ENCODE measurements at places on chromosomes 11 and 22.
A peak's percentile ranks its signal among the peaks of the same experiment; 100 is the strongest.

GRCh38 chr11:133713406-133713805, 131.9 kb downstream of the SPATA19 start:
- no peak for DNase-seq

DNA sequence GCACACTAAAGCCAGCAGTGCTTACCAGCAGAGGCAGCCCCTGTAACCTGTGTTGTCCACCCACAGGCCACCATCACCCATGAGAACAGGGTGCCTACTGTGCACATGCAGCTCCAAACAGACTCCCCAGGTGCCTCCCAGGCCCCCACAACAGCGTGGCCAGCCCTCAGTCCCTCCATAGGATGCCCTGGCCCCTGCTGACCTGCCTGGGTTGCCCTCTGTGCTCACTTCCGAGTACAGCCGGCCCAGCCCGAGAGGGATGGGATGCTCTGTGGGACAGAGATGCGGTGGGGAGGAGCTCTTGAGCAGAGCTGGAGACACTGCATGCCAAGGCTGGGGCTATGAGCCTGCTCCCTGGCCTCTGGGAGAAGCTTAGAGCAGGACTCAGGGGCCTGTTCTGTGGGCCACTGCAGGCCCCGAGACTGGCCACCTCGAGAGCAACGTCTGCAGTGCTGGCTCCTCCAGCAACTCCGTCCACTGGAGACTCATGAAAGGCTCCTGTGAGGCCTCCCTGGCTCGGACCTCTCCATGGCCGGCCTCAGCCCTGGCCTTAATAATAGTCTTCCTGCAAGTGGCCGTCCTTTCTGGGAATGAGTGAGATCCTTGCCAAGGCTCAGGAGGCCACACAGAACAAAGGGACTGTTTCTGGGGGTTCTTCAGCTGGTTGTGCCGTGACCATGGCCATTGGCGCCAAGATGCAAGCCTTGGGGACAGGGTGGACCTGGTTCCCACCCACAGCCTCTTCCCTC, 27.0 kb downstream of the FADS2 start:
- DNase-seq: no peak

DNA sequence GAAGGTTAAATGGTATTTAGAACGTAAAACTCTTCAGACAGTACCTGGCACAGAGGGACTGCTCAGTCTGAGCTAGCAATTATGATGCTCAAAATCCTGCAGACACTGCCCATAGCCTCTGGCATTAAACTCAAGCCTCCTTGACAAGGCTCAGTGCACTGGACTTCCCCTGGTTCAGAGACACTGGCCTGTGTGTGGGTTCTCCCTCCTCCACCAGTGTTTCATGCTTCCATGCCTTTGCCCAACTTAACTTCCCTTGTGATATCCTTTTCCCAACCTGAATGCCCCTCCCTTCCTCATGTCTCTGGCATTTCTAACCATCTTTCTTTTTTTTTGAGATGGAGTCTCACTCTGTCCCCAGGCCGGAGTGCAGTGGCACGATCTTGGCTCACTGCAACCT, 9.1 kb downstream of the LTBP3 start:
- DNase-seq: no peak

- DNase-seq: no peak
Observed at GRCh38 chr22:48921411-48921903, 906.2 kb downstream of the BRD1 start.

- DNase-seq: no peak
Observed at GRCh38 chr11:65102142-65103095, 6.4 kb downstream of the VPS51 start.

GRCh38 chr11:353179-353873, 16.0 kb upstream of the B4GALNT4 start:
- DNase-seq: no peak

GRCh38 chr11:131693756-131694155, 323.3 kb downstream of the NTM start:
- no peak for DNase-seq

DNA sequence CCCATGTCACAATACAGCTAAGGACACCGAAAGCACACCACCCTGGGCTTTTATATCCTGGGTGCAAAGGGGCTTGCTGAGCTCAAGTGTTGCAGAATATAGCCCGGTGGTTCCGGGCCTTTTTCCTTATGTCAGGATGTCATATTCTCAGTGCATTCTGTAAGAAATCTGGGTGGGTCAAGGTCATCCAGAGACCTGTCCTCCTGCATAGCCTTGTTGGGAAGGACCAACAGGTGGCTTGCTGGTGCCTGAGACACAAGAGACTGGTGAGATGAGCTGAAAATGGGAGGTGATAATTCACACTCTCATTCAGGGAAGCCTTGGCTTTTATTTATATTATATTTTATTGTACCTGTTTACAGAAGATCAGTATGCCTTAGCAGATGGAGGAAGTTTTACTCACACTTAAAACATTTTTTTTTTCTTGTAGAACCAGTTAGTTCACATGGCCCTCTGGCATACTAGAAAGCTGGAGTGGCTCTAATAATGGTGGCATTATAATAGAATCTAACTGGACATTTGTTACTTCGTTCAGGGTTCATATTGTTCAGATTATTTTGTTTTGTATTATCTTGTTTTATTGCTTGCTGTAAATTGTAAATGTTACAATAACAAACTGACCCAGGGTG, 14.6 kb upstream of the TMEM123 start:
- DNase-seq: no peak

GRCh38 chr11:84865257-84865656, 761.9 kb downstream of the DLG2 start:
- no peak for DNase-seq

DNA sequence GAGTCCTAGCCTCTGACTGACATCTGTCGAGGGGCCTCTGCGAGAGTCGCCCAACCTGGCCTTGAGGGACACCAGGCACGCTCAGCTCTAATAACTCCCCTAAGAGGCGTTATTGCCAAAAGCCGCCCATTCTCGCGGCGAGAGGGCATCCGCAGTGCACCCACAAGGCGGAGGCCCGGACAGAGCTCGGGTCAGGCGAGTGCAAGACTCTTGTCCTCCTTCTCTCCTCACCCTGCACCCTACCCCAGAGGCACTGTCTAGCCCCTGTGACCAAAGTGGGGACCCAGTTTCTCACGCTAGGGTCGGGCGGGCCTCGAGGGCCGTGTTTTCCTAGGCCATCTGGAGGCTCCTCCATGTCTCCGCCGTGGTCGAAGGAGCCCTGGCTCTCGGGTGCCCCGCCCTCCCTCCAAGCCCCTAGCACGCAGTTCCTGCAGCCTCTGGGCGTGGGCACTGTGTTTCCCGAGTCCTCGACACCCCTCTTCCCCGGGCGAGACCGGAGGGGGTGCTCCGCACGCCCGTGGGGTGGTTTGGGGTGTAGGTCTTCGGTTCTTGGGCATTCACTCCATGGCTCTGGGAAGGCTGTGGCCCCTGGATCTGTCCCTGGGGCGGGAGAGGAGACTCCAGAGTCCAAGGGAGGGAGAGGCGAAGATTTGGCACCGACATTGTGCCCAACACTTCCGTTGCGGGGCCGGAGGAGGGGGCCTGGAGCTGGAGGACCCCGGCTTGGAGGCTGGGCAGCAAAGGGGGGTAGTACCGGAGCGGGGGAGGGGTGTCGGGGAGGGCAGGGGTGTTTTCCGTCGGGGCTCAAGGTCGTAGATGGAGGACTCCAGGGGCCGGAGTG, 1.0 kb downstream of the CHRM4 start:
- DNase-seq: no peak

- no peak for DNase-seq
Observed at GRCh38 chr11:110207123-110207522, 89.3 kb downstream of the RDX start.

GRCh38 chr11:62602141-62603071, 741 bp upstream of the MTA2 start:
- DNase-seq: no peak

GRCh38 chr11:72352859-72353551, 81.3 kb downstream of the CLPB start:
- DNase-seq: peak; percentile 24

GRCh38 chr11:112503410-112503809, 242.8 kb upstream of the PLET1 start:
- no peak for DNase-seq

- DNase-seq: no peak
Observed at GRCh38 chr11:8040921-8041285, 40.1 kb upstream of the TUB start.

- DNase-seq: no peak
Observed at GRCh38 chr22:49090853-49091135, 736.9 kb downstream of the BRD1 start.

DNA sequence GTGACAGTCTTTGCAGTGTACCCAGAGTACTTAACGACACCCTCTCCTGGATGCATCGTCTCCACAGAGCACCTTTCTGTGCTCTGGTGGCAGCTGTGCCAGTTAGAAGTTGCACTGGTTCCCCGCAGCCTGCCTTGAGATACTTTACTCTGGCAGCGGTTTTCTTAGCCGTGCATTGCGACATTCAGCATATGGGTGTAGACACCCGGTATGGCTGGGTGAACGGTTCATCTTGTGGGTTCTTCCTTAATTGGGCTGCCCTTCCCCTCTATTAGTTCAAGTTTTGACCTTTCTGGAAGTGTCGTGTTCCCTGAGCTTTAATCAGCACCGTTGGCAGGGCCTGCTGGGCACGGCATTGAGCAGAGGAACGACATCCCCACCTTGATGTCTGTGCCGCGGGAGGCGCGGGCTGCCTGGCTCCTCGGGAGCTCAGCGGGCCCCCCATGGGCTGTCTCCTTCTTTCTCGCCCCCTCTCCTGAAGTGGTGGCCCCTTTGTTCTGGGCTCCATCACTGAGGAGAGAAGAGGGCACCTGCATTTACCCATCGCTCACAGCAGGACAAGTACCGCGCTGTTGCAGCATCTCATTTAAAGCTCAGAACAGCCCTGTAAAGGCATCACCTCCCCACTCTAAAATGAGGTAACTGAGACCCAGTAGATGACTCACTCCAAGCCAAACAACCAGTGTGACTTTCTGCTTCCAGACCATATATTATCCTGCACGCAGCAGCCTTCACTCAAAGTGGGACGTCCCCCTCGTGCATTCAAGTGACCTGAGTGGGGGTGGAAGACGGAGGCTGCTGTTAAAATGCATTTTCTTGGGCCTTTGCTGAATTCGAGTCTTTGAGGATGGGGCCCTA, 13.3 kb downstream of the FAM83F start:
- peak; percentile 26 for DNase-seq

DNA sequence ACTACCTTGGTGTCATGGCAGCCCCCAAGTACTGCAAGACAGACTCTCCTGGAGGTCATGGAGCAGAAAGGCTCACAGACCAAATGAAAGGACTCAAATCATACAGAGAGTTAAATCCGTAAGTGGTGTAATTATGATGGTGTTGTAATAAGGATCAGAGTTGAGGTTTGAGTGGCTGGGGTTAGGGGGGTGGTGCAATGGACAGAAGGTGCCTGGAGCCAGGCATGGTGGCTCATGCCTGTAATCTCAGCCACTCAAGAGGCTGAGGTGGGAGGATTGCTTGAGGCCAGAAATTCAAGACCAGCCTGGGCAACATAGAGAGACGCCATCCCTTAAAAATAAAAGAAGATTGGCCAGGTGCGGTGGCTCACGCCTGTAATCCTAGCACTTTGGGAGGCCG, 18.7 kb downstream of the ART5 start:
- no peak for DNase-seq

GRCh38 chr22:42699281-42699975, 21.2 kb downstream of the A4GALT start:
- DNase-seq: no peak

GRCh38 chr11:102647430-102647829, 22.3 kb upstream of the MMP20 start:
- DNase-seq: no peak

- DNase-seq: peak; percentile 21
Observed at GRCh38 chr22:38657045-38657909, 839 bp downstream of the CBY1 start.

Data from Kasumi-1 (cell line).